ENCODE measurements at places on chromosomes 12 and 14. TPM values are rescaled to one million over a fixed set of nuclear protein-coding genes. Genes with fewer than 3 reads are reported as not detected.
A peak's percentile ranks its signal among the peaks of the same experiment; 100 is the strongest.

- no peak for DNase-seq
Measured at GRCh38 chr12:117491711-117492110, 130.3 kb upstream of the NOS1 start.

- DNase-seq, result no peak
Measured at GRCh38 chr12:18580706-18581105, 157.1 kb downstream of the PLCZ1 start.

- DNase-seq, result no peak
Measured at GRCh38 chr14:23447361-23448350, 12.2 kb upstream of the MYH7 start.

- no peak for DNase-seq
Measured at GRCh38 chr12:122847921-122848421, 12.7 kb downstream of the HIP1R start.

GRCh38 chr12:49885118-49885517 lies 18.6 kb downstream of the FAIM2 start:
- no peak for DNase-seq

DNA sequence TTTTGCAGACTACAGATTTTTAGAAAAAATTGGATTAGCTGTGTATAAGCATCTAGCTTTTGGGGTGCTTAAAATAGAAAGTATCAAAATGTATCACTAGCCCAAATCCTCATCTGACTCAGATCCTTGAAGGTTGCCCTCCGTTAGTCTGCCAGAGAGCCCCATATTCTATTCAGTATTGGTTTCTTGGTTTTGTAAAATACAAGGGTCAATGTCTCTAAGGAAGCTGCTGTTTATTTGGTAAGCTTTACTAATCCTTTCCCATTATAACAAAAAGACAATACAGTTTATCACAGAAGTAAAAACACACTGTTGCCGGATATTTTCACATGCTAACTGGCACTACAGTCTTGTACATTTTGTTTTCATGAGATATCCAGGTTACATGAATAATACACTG lies 92.8 kb upstream of the PTHLH start:
- no peak for DNase-seq

GRCh38 chr12:13724136-13724535 lies 257.3 kb downstream of the GRIN2B start:
- no peak for DNase-seq

- no peak for DNase-seq
Measured at GRCh38 chr12:73274976-73275375, 1002.8 kb downstream of the TRHDE start.

GRCh38 chr14:36654794-36655381 lies 6.8 kb upstream of the PAX9 start:
- DNase-seq, result no peak

DNA sequence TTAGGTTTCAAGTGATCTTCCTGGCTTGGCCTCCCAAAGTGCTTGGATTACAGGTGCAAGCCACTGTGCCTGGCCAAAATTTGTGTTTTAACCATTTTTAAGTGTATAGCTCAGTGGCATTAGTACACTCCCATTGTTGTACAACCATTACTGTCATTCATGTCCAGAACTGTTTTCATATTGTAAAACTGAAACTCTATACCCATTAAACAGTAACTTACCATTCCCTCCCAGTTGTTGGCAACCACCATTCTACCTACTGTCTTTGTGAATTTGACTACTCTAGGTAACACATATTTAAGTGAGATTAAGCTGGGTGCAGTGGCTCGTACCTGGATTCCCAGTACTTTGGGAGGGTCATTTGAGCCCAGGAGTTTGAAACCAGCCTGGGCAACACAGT lies 67.3 kb upstream of the KCNH3 start:
- no peak for DNase-seq

DNA sequence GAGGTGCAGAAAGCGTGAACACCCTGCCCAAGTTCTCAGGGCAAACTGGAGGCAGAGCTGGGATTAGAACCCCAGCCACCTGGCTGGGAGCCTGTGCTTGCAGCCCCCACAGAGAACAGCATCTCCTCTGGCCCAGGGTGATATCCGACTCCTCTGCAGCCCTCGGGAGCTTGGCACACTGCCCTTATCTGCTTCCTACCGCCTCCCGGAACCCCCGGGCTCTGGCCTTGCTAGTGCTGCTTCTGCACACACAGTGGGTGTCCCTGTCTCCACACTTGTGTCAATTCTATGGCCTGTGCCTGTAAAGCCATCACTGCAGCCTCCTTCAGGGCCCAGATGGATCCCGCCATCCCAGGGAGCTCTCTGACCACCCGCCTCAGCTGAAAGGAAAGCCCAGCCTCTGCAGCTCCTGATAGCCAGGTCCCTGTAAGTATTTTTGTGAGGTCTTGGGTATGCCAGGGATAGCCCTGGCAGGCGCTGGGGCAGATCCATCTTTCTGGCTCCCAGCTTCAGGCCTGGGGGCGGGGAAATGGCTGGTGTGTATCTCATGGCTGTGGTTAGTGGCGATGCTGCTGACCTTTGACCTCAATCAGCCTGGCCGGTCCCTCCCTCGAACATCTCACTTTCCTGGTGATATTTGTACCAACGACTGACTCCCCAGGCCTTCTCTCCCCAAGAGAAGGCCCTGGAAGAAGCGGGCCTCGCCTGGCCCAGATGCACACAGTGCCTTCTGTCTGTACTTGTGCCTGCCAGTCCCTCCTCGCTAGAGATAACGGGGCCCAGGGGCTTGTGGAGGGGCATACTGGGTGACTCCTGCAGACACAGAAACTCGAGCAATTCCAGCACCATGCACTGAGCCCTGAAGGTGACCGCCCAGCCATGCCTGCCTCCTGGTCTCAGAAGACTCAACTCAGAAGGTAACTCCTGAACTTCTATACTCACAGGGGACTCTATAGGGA lies 183.8 kb downstream of the CALM1 start:
- no peak for DNase-seq

DNA sequence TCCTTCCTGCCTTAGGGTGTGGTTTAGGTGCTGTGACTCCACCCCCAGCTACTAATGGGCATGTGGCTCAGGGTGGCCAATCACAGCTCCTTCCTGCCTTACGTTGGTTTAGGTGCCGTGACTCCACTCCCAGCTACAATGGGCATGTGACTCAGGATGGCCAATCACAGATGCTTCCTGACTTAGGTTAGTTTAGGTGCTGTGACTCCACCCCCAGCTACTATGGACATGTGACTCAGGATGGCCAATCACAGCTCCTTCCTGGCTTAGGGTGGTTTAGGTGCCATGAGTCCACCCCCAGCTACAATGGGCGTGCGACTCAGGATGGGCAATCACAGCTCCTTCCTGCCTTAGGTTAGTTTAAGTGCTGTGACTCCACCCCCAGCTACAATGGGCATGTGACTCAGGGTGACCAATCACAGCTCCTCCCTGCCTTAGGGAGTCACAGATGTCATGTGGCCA lies 163.9 kb downstream of the TBX5 start:
- no peak for DNase-seq

- DNase-seq, result no peak
Measured at GRCh38 chr12:17763366-17763765, 326.6 kb downstream of the RERGL start.

DNA sequence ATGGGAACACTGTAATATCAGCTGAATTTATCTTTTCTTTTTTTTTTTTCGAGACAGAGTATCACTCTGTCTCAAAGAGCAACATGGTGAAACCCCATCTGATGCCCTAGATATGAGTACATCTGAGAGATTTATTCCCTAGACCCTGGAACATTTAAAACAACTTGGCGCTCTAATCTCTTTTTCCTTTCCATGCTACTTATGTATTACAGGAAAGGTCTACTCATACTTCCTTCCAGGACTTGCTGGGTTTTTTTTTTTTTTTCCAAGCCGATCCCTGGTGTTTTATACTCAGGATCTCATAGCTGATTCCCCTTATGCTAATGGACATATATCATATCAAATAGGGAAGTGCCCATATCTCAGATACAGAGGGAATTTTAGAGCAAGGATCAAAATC lies 83.1 kb downstream of the MAPKAPK5 start:
- DNase-seq, result no peak

DNA sequence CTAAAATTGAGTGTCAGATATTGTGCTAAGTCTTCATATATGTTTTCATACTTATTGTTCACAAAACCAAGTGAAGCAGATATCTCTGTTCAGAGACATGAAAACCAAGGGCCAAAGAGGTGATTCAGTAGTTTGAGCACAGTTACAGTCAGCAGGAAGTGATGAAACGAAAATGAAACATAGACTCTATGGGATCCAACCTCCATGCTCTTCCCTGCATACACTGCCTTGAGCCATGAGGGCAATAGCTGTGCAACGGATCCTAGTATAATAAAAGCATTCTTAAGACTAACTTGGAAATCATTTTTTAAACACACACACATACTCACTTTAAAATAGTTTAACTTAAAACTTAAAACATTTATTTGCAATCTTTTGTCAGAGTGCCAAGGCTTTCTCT lies 27.9 kb downstream of the ESR2 start:
- DNase-seq, result no peak

- DNase-seq, result peak; percentile 69
Measured at GRCh38 chr14:54676812-54677708, 110.1 kb downstream of the SAMD4A start.

DNA sequence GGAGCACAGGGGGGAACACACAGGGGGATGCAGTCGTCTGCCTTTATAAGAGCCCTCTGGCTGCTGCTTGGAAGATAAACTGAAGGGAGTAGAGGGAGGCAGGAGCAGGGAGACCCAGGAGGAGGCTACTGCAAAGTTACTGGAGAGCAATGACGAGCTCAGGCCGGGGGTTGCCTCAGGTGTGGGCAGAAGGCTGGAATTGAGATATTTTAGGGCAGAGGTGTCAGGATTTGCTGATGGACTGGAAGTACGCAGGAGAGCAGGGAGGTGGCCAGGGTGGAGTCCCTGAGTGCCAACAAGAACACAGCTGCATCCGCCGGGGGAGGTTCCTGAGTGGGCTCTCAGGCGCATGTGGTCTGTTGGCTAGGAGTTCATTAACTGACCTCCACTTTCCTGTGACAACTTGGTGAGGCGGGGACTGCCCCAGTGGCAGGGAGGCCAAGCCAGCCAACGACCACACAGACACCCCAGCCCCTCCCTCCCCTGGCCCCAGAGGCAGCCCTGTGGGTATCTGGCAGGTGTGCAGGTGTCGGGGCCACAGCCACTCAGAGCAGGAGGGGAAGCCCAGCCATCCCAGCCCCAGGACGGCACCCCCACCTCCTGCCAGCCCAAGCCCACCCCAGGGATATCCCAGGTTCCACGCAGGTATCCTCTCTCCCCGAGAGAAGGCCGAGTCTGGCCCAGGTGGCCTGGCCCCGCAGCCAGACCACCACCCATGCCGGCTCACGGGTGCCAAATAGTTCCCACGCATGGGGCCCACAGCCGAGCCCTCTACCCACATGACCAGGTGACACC lies 85.4 kb downstream of the NCOR2 start:
- DNase-seq, result no peak

DNA sequence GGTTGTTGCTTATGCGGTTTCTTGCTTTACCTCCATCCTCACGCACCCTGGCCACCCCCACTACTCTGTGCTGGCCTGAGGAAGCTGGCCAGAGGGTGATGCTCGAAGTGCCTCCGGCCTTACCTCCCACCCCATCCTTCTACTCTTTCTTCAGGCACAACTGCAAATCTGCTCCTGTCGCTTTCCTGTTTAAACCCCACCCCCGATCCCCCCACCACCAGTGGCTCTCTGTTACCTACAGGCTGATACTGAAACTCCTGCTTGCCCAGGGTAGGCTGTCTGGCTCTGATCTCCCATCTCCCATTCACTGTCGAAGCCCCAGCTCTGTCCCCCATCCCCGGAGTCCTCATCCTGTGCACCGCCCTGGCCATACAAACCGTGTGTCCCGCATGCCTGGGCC lies 111.5 kb downstream of the PRMT8 start:
- DNase-seq, result no peak

- DNase-seq, result no peak
Measured at GRCh38 chr14:64611358-64612020, 61.7 kb downstream of the PPP1R36 start.

- no peak for DNase-seq
Measured at GRCh38 chr14:33934043-33934750, 16.7 kb downstream of the EGLN3 start.

- DNase-seq, result peak; percentile 30
Measured at GRCh38 chr12:2332947-2333346, 280.2 kb downstream of the CACNA1C start.

Gene BCL7A
- 1.6 TPM for polyA plus RNA-seq

Gene GYS2
- 0.05 TPM for polyA plus RNA-seq

Gene GPD1
- 2.1 TPM for polyA plus RNA-seq

Gene KRT1
- polyA plus RNA-seq, result not detected

Gene HHIPL1
- polyA plus RNA-seq, result 0.20 TPM

Gene VASH1
- polyA plus RNA-seq, result 39.4 TPM

Gene TSHR
- 0.68 TPM for polyA plus RNA-seq

Gene TGM1
- 0.44 TPM for polyA plus RNA-seq

Gene PZP
- 0.70 TPM for polyA plus RNA-seq

Gene A2M
- 141 TPM for polyA plus RNA-seq

Gene CCDC196
- not detected for polyA plus RNA-seq

Gene NEUROD4
- 3.3 TPM for polyA plus RNA-seq

Gene TIGAR
- polyA plus RNA-seq, result 28.2 TPM

Gene DHRS4
- polyA plus RNA-seq, result 53.3 TPM

Gene PTPN6
- polyA plus RNA-seq, result 36.2 TPM
